Body of pancreas (tissue), 4 donors: ENCODE measurements at places on chromosomes 7 and 10. TPM values are rescaled to one million over a fixed set of nuclear protein-coding genes. Genes with fewer than 3 reads are reported as not detected.

DNA sequence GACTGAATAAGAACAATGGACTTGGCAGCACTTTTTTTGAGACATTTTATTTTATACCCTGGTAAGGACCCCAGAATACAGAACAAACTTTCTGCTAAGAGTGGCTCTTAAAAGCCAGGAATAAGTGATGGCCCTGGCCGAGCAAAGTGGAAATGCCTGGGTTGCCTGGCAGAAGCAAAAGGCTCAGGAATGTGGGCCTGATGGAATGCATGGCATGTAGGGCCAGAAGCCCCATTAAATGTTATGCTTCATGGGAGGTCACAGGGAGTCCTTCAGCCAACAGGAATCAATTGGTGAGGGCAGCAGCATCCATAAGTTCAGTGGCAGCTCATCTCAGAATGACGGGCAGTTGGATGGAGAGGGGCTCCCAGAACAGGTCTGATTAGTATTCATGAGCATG lies 301.5 kb upstream of the CACNA2D1 start:
- no peaks in the 10 kb centered on the region for H3K36me3 ChIP-seq
- no peak overlapping the region for H3K27ac ChIP-seq
- no peaks in the 10 kb centered on the region for H3K27me3 ChIP-seq
- no peak for DNase-seq
- H3K4me3 ChIP-seq, result no peak overlapping the region
- no peaks in the 10 kb centered on the region for H3K4me1 ChIP-seq

DNA sequence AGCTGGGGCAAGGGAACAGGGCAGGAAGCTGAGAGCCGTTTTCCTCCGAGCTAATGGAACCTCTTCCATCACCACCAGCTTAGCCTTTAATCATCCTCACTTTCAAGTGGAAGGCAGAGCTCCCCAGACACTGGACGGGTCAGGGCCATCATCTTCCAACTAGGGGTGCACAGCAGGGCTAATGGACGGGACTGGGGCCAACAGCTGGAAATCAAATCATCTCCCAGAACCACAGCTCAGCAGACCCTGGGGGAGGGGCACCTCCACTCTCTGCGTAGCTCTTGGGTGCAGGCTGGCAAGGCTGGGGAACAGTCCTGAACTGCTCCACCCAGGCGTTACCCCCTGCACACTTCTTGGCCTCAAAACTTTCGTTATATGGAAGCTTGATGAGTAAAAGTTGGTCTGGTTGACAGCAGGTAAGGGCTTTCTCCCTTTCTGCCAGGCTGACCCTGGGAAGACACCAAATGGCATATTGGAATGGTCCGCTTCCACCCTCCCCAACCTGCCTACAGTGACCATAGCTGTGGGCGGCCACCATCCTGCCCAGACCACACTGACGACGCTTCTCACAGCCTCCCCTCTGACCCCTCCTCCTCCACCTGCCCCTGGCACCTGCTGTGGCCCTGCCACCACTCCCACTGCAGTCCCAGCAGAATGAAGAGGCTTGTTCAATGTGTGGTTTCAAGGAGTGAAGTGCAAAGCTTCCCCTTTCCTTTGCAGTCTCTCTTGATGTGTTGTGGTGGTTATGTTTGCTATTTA lies 51.7 kb upstream of the RET start:
- H3K36me3 ChIP-seq, result no peaks in the 10 kb centered on the region
- no peak overlapping the region for H3K4me3 ChIP-seq

GRCh38 chr10:71622154-71622526 lies 97.4 kb downstream of the C10orf105 start:
- H3K4me1 ChIP-seq, result peaks cover 16% of the 10 kb centered on the region
- H3K4me3 ChIP-seq, result no peak overlapping the region
- no peaks in the 10 kb centered on the region for H3K27me3 ChIP-seq

DNA sequence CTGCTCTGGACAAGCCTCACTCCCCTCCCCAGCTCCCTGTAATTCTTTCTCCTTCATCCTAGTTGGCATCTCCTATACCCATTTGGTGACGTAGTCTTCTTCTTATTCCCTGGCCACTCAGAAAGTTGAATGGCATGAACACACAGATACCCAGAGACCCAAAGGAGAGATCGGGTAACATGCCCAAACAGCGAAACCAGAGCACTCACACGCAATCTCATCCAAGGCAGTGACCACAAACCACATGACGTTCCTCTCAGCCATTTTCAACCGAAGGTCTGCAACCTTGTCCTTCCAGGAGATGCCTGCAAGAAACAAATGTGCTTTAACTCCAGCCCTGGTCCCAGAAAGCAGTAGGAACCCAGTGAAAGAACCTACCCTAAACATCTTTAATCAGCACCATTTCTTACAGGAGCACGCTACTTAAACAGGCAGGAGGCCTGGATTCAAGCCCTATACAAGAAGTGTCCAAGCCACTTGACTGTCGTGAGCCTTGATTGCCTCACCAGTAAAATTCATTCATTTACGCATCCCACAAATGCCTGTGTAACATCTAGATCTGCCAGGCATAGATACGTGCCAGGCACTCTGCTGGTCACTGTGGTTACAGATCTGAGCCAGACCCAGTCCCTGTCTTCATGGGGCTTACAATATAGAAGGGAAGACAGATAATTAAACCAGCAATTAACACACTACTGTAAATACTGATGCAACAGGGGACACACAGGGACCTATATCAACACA lies 37.1 kb downstream of the XPNPEP1 start:
- H3K4me3 ChIP-seq, result no peak overlapping the region
- H3K4me1 ChIP-seq, result peaks cover 16% of the 10 kb centered on the region
- no peaks in the 10 kb centered on the region for H3K36me3 ChIP-seq
- H3K27ac ChIP-seq, result no peak overlapping the region
- DNase-seq, result no peak

GRCh38 chr10:29479081-29479925 lies 155.5 kb downstream of the SVIL start:
- no peak overlapping the region for H3K27ac ChIP-seq
- H3K27me3 ChIP-seq, result no peaks in the 10 kb centered on the region

DNA sequence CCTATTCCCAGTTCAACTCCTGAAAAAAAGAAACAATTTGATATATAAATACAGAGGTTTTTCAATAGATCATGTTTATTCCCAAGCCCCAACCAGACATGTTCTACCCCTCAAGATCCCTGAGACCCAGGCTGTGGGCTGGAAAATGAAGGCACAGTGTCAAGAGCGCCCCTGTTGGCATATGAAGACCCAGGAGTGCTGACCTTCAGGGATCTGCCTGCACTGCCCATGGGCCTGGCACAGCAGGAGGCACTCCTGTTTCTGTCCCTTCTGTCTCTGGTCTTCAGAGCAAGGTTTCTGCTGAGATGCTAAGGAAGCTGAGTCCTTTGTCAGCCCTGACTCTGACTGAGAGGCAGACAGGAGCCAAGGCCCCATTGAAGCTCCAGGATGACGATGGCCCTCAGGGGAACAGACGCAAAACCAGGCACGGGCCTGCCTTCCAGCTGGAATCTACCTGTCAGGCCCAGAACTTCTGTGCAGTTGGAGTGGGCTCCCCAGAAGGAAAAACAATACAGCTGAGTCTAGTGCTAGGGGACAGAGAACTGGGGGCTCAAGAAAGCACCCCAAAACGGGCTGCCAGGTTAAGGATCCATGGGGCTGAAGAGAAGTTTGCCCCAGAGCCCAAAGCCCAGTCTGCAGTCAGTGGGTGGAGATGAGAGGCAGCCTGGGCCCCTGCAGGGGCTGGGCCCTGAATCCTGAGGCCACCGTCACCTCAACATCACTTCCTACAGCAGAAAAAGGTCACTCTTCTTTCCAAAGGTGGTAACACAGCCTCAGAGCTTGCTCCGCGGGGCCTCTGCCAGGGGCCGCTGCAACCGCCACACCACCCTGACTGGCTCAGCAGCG lies 6.7 kb upstream of the AIFM2 start:
- DNase-seq, result no peak
- no peaks in the 10 kb centered on the region for H3K27me3 ChIP-seq
- H3K27ac ChIP-seq, result no peak overlapping the region
- H3K4me1 ChIP-seq, result peaks cover 1% of the 10 kb centered on the region

- no peak for DNase-seq
- H3K27ac ChIP-seq, result no peak overlapping the region
- no peak overlapping the region for H3K4me3 ChIP-seq
- H3K4me1 ChIP-seq, result no peaks in the 10 kb centered on the region
- no peaks in the 10 kb centered on the region for H3K36me3 ChIP-seq
Measured at GRCh38 chr7:30815388-30815854, 44.2 kb downstream of the MINDY4 start.

The OR9A2 gene
- not detected for total RNA-seq

The SPDYE6 gene
- not detected for total RNA-seq

The MMP21 gene
- total RNA-seq, result not detected

The RBM17 gene
- total RNA-seq, result 54.5 TPM

The NME8 gene
- not detected for total RNA-seq

The NEUROG3 gene
- not detected for total RNA-seq
